Myocyte (in vitro differentiated cells): ENCODE measurements at places on chromosomes 1 and 21. TPM values are rescaled to one million over a fixed set of nuclear protein-coding genes. Genes with fewer than 3 reads are reported as not detected.

Gene UBR4
- total RNA-seq = 78.9 and 79.8 TPM in 2 replicates

Gene CRABP2
- 5.3 and 6.2 TPM in 2 replicates for total RNA-seq

Gene GPR52
- 0.19 TPM in 1 of 2 replicates, not detected in the other for total RNA-seq

Gene RAB42
- total RNA-seq = 1.2 and 2.0 TPM in 2 replicates

Gene ANKRD34A
- total RNA-seq = 1.6 and 2.5 TPM in 2 replicates

Gene OPTC
- not detected in 2 replicates for total RNA-seq

Gene FMO4
- 3.1 and 8.7 TPM in 2 replicates for total RNA-seq

Gene PLCH2
- 0.21 and 0.57 TPM in 2 replicates for total RNA-seq

Gene RNU1-2
- total RNA-seq = not detected in 2 replicates

Gene YIPF1
- 22.2 and 22.5 TPM in 2 replicates for total RNA-seq

Gene OVAAL
- total RNA-seq = 3.3 and 4.1 TPM in 2 replicates

Gene IBA57
- total RNA-seq = 1.9 and 2.5 TPM in 2 replicates

Gene SPATA21
- total RNA-seq = not detected in 2 replicates

Gene S100A16
- total RNA-seq = 591 and 800 TPM in 2 replicates

Gene LCE3E
- not detected in 2 replicates for total RNA-seq

Gene MAP1LC3C
- total RNA-seq = 37.5 and 38.4 TPM in 2 replicates

Gene GPN2
- total RNA-seq = 12.0 and 14.2 TPM in 2 replicates

Gene ZMYND12
- not detected in 2 replicates for total RNA-seq

Gene COL16A1
- total RNA-seq = 27.9 and 37.7 TPM in 2 replicates

Gene PIK3R3
- total RNA-seq = 27.7 and 28.4 TPM in 2 replicates

Gene OLFML2B
- 139 and 216 TPM in 2 replicates for total RNA-seq

Gene ID3
- total RNA-seq = 13.5 and 21.1 TPM in 2 replicates

Gene RGL1
- total RNA-seq = 5.4 and 6.3 TPM in 2 replicates

Gene LRRIQ3
- total RNA-seq = 0.57 and 1.6 TPM in 2 replicates

Gene BEST4
- 0.59 TPM in 1 of 2 replicates, not detected in the other for total RNA-seq

Gene IL22RA1
- not detected in 2 replicates for total RNA-seq

Gene C1orf174
- 23.4 and 28.3 TPM in 2 replicates for total RNA-seq

Gene F11R
- total RNA-seq = 3.2 and 10.4 TPM in 2 replicates

Gene FBXO28
- 27.3 and 28.1 TPM in 2 replicates for total RNA-seq

Gene CDA
- 0.16 TPM in 1 of 2 replicates, not detected in the other for total RNA-seq

Gene CD101
- total RNA-seq = 0.10 and 0.11 TPM in 2 replicates

Gene KPRP
- total RNA-seq = not detected in 2 replicates

Gene ANKRD65
- not detected in 2 replicates for total RNA-seq

Gene DNALI1
- total RNA-seq = 35.9 and 45.9 TPM in 2 replicates

Gene HMCN1
- total RNA-seq = 0.05 and 2.2 TPM in 2 replicates

Gene PPIAL4G
- total RNA-seq = 0.03 TPM in 1 of 2 replicates, not detected in the other

Gene C1orf226
- 1.0 and 1.8 TPM in 2 replicates for total RNA-seq

Gene C1QC
- not detected in 2 replicates for total RNA-seq

Gene PAQR6
- 1.1 and 4.1 TPM in 2 replicates for total RNA-seq

Gene CSF3R
- not detected in 2 replicates for total RNA-seq
